ENCODE measurements at places on chromosomes 7 and 10.
A peak's percentile ranks its signal among the peaks of the same experiment; 100 is the strongest.

DNA sequence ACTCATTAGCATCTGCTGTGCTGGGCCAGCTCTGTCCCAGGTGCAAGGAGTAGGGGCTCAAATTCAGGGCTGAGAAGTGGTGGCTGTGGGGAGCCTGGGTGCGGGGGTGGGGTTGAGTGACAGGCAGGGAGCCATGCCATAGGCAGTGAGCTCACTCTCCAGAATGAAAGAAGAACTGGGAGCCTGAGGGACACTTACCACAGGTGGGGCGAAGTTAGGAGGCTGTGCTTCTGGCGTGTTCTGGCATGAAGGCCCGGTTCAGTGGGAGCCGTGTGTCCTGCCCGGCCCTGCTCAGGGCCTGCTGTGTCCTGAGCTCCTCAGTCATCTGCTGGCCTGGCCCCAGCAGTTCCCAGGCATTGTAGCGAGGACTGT lies 62.5 kb downstream of the MKI67 start:
- no peak for DNase-seq

DNA sequence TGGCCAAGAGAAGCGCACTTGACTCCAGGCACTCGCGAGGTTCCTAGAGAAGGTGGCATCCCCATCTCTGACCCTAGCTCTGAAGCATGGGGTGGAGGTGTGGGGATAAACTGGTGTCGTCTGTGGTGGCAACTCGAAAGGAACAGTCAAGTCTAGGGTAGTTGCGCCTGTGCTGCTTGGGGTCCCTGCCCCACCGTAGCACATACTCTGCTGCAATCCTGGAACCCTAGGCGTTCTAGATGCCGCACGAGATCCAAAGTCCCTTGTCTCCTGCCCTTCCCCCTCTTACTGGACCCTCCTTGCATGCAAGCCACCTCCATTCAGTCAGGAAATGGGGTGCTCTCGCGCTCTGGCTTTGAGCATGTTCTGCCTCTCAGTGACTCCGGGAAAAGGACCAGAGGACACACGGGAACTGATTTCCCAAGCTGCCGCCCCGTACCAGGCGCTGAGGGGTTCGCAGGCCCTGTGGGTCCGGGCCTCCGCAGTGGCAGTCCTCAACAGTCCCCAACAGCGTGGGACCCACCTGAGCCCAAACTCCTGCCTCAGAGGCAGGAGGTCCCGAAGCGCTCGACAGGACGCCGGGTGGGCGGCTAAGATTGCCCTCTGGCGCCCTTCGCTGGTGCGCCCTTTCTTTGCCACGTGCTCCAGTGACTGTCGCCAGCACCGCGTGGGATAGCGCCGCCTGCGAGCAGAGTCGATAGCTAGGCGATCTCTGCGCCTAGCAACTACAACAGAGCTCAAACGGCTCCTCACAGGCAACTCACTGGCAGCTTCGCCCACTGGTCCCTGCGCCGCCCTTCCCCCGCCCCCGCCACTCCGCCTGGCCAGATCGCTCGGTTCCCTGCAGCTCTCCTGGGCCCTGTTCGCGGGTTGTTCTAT lies 452.0 kb downstream of the REEP3 start:
- DNase-seq: no peak

- DNase-seq: no peak
These were observed 33.6 kb downstream of the CNTNAP2 start for GRCh38 chr7:146150153-146150552.

- DNase-seq: peak; percentile 91
These were observed 121.1 kb upstream of the RHOBTB1 start for GRCh38 chr10:61065051-61065450.

DNA sequence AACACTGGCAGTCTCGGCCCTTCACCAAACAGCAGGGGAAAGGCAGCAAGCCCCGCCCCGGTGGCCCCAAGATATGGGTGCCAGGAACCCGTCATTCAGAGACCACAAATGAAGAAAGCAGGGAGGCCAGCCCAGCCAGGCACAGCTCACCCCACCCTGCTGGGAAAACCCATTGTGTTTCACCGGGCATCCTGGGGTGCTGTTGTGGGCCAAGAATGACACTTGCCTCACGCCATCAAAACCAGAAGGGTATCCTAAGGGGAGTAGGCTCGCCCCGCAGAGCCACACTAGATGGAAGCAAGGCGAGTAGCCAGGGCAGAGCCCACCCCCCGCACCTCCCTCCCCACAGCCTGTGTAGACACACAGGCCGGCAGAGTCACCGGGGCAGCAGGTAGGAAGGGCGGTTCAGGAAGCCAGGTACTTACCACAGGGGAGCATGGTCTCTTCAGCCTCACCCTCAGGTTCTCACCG lies 72.5 kb upstream of the KCNMA1 start:
- DNase-seq: no peak

Data from umbilical cord (tissue), 2 donors.